ENCODE measurements at places on chromosomes 12 and 14.
A peak's percentile ranks its signal among the peaks of the same experiment; 100 is the strongest.

DNA sequence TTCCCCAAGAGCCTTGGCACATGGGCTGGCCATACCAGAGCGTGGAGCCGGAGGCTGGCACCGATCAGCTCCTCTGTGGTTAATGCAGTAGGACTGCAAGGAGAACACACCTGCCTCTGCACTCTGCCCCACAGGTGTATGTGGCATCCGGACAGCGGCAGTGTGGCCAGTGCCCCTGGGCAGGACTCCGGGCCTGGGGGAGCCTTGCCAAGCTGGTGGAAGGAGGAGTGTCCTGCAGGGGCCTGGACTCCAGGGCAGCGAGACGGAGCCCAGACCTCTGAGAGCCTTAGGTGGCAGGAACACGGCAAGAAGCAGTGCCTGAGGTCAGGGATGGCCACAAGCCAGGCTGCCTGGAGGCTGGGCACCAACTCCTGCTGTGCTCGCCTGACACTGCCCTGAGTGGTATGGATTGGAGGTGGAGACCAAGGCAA lies 5.3 kb upstream of the BEGAIN start:
- H3K27me3 ChIP-seq: peaks cover 45% of the 10 kb centered on the region
- no peaks in the 10 kb centered on the region for H3K4me1 ChIP-seq
- no peak overlapping the region for H3K4me3 ChIP-seq
- H3K27ac ChIP-seq: no peak overlapping the region

DNA sequence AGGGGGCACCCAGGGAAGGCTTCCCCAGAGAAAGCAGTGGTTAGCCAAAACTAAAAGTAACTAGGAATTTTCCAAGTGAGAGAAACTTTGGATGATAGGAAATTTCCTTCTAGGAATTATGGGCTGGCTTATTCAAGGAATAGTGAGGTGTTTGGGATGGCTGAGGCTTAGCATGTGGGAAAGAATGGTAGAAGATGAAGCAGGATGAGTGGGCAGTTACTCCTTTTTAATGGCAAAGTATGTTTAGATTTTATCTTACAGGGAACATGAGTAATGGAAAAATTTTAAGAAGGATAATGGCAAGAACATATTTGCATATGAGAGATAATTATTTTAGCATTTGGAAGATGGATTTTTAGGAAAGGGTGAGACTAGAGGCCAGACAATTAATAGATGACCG lies 197.6 kb downstream of the SLC38A4 start:
- H3K27me3 ChIP-seq: no peaks in the 10 kb centered on the region
- H3K4me1 ChIP-seq: peaks cover 4% of the 10 kb centered on the region
- H3K36me3 ChIP-seq: no peaks in the 10 kb centered on the region
- H3K27ac ChIP-seq: no peak overlapping the region
- H3K4me3 ChIP-seq: no peak overlapping the region
- DNase-seq: no peak

DNA sequence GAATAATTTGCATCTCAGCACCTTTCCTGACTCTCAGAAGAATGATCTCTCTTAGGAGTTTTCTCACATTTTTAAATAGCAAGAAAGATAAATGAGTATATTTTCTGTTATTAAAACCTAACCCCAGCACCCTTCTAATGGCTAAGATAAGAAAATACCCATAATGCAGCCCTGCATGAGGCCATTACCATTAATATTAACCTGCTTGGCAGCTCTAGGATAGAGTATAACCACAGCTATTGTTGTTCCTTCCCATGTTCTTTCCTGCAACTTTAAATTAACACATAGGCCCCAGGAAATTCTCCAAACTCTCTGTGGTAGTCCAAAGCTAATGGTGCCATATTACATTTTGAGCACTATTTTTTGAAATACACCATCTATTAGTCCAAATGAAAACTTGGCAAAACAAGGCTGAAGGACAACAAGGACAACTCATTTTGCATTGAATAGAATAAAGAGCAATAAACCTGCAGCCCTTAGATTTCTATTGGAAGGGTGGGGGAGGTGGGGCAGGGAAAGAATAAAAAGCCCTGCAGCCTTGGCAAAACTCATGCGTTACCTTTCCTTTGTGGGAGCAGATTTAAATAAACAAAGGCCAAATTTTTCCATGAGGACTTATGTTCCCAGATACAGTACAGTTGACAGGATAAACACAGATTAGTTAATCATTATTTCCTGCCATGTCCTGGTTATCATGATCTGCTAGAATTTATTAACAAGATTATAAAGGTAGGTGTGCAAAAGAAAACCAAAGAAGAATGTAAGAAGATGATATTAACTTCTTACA lies 46.9 kb downstream of the BTG1 start:
- no peaks in the 10 kb centered on the region for H3K27me3 ChIP-seq
- peaks cover 4% of the 10 kb centered on the region for H3K4me1 ChIP-seq
- H3K27ac ChIP-seq: no peak overlapping the region
- DNase-seq: no peak
- no peak overlapping the region for H3K4me3 ChIP-seq

DNA sequence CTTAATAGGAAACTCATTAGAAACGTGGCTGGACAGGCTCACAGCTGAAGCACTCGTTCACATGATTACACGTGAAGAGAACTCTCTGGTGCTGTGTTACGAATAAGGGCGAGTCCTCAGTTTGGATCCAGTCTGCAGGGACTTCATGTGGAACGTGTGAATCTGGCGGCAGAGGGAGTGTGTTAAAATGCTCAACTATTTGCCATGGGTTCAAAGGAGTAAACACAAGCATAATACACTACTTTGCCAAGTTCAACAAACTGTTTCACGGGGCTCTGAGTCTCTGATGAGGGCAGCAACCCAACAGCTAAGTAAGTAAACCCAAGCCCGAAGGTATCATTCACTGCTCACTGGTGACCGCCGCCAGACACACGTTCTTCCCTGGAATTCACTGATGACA lies 42.4 kb downstream of the NUAK1 start:
- no peak for DNase-seq
- no peak overlapping the region for H3K27ac ChIP-seq
- H3K4me3 ChIP-seq: no peak overlapping the region

- H3K27me3 ChIP-seq: no peaks in the 10 kb centered on the region
- H3K36me3 ChIP-seq: no peaks in the 10 kb centered on the region
- H3K4me3 ChIP-seq: no peak overlapping the region
These were observed 29.9 kb upstream of the MYBPC1 start for GRCh38 chr12:101564912-101565311.

GRCh38 chr14:104268295-104268694 lies 129.9 kb downstream of the KIF26A start:
- no peak for DNase-seq
- H3K36me3 ChIP-seq: no peaks in the 10 kb centered on the region
- H3K27ac ChIP-seq: no peak overlapping the region
- H3K4me3 ChIP-seq: no peak overlapping the region

- no peak overlapping the region for H3K27ac ChIP-seq
- no peaks in the 10 kb centered on the region for H3K27me3 ChIP-seq
- peaks cover 4% of the 10 kb centered on the region for H3K4me1 ChIP-seq
- no peak for DNase-seq
- H3K36me3 ChIP-seq: no peaks in the 10 kb centered on the region
These were observed 139.4 kb downstream of the MON2 start for GRCh38 chr12:62605981-62606380.

DNA sequence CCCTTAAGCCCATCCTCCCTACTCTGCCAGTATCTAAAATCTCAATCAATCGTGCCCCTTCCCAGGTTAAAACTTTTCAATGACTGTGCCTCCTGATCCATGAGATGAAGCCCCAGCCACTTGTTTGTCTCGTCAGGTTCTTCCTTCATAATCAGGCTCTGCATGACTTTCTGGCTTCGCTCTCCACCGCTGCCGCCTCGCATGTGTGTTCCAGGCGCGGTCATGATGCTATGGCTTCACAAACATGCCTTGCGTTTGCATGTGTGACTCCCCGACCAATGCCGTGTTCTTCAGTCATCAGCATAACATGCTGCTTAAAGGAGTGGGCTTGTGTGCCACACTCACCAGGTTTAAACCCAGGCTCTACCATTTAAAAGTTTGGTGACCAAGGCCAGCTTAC lies 5.0 kb upstream of the C1RL start:
- no peak for DNase-seq
- H3K4me1 ChIP-seq: peaks cover 19% of the 10 kb centered on the region

DNA sequence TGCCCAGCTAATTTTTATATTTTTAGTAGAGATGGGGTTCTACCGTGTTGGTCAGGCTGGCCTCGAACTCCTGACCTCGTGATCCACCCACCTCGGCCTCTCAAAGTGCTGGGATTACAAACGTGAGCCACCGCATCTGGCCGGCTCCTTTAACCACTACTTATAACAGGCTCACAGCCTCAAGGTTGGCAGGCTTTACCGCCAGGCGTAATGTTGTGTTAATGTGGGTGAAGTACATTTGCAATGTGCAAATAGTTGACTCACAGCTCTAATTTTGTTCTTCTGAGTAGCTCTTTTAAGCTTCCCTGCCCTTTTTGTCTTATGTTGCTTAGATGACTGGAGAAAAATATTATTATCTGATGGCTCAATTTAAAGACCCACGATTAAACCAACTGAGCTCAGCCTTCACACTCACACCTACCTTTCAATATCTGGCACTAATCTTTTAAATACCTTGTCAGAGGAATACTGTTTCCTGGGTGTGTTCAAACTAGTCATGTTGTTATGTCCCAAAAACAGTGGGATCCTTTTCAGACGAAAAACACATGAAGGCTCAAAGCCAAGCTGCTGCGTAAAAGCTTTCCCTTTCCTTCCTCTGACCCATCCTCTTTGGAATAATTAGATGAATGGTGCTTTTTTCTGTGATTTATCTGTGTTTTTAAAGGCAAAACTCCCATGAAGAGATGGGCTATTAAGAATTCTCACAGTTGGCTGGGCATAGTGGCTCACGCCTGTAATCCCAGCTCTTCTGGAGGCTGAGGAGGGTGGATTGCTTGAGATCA lies 57.2 kb upstream of the USP44 start:
- H3K4me3 ChIP-seq: no peak overlapping the region
- DNase-seq: no peak
- peaks cover 4% of the 10 kb centered on the region for H3K4me1 ChIP-seq

- DNase-seq: no peak
- no peak overlapping the region for H3K4me3 ChIP-seq
- no peaks in the 10 kb centered on the region for H3K36me3 ChIP-seq
These were observed 95.1 kb downstream of the UNC79 start for GRCh38 chr14:93525696-93526451.

DNA sequence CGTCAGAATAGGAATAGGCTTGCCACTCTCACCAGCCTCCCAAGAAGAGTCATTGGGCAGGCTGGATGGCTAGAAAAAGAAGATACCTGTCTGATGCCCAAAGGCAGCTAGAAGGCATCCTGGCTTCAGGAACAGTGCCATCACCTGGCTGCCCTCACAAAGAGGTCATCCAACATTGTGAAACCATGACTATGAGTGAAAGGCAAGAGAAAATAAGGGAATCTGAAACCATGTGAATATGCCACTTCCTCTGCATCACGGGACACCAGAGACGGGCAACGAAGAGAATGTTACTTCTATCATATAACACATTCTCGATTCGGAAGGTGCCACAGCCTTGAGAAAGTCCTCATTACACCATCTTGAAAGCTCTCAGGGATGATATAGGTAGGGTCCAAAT lies 182.0 kb downstream of the DAD1 start:
- no peak overlapping the region for H3K27ac ChIP-seq
- H3K36me3 ChIP-seq: no peaks in the 10 kb centered on the region
- H3K27me3 ChIP-seq: no peaks in the 10 kb centered on the region
- H3K4me3 ChIP-seq: no peak overlapping the region
- H3K4me1 ChIP-seq: no peaks in the 10 kb centered on the region

- H3K27me3 ChIP-seq: no peaks in the 10 kb centered on the region
- H3K36me3 ChIP-seq: no peaks in the 10 kb centered on the region
- no peak overlapping the region for H3K27ac ChIP-seq
- no peak for DNase-seq
- no peak overlapping the region for H3K4me3 ChIP-seq
These were observed 123.9 kb downstream of the PRMT8 start for GRCh38 chr12:3614806-3615466.

- peaks cover 6% of the 10 kb centered on the region for H3K4me1 ChIP-seq
- H3K27ac ChIP-seq: peak overlapping the region; percentile 72
- H3K36me3 ChIP-seq: peaks cover 8% of the 10 kb centered on the region
- DNase-seq: no peak
These were observed 811 bp downstream of the MTERF2 start for GRCh38 chr12:106986135-106986534.

GRCh38 chr12:126950266-126950665 lies 1316.7 kb upstream of the TMEM132C start:
- DNase-seq: no peak
- no peak overlapping the region for H3K4me3 ChIP-seq
- H3K27ac ChIP-seq: no peak overlapping the region
- peaks cover 6% of the 10 kb centered on the region for H3K4me1 ChIP-seq
- no peaks in the 10 kb centered on the region for H3K27me3 ChIP-seq
- no peaks in the 10 kb centered on the region for H3K36me3 ChIP-seq

DNA sequence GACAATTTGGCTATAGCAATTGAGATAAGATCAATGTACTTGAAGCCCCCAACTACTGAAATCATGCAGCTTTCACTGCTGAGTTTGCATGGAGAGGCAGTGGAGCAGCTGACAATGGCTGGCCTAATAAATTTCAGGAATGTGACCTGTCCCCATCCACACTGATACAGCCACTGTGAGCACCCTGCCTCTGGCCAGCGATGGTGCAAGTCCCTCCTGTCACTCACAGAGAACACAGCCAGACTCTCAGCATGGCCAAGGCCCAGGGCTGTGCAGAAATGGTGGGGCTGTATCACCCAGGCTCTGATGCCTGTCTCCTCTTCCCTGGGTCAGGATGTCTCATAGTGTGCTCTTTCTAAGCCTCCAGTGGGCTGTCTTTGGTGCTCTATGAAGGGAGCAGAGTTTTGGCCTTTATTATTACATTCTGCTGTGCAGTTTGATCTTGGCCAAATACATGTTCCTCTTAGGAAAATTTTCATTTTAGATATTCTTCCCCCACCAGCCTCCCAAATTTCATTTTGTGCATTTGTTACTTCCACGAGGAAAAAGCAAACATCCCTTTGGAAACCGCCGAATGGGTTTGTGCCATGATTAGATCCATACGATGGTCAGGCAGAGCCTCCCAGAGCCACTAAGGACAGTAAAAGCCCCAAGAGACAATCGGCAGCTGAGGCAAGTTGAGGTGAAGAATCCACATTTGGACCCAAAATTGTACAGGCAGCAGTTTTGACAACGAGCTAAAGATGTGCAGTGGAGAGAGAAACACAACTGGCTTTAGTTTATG lies 85.1 kb upstream of the WSCD2 start:
- no peak overlapping the region for H3K4me3 ChIP-seq
- H3K27ac ChIP-seq: no peak overlapping the region
- no peaks in the 10 kb centered on the region for H3K36me3 ChIP-seq
- no peaks in the 10 kb centered on the region for H3K4me1 ChIP-seq
- DNase-seq: no peak
- peaks cover 11% of the 10 kb centered on the region for H3K27me3 ChIP-seq

DNA sequence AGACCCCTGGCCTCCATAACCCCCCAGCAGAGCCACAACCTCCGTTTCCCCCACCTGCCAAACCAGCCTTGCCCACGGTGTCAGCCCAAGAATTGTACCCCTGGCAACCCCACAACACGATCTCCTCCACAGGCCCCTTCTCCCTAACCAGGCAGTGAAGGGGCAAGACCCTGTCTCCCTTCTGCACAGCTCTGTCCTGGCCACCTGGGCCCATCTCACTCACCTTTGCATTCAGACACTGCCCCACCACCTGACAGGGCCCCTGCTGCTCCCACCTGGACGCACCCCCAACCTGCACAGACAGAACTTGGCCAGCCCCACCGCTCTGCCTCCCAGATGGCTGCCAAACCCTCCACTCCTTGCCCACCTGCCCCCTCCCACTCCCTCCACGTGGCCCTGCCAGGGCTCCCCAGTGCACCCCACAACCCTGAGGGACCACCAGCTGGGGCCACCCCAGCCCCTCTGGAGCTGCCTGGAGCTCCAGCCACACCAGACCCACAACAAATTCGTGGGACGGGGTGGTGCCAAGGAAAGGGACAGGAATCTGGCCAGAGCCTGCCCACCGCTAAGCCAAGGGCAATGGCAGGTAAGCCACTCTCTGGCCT lies 11.8 kb downstream of the AHNAK2 start:
- peaks cover 21% of the 10 kb centered on the region for H3K4me1 ChIP-seq
- H3K27ac ChIP-seq: no peak overlapping the region
- no peaks in the 10 kb centered on the region for H3K36me3 ChIP-seq
- H3K4me3 ChIP-seq: no peak overlapping the region
- no peak for DNase-seq
